ENCODE measurements at places on chromosomes 4 and X. TPM values are rescaled to one million over a fixed set of nuclear protein-coding genes. Genes with fewer than 3 reads are reported as not detected.

DNA sequence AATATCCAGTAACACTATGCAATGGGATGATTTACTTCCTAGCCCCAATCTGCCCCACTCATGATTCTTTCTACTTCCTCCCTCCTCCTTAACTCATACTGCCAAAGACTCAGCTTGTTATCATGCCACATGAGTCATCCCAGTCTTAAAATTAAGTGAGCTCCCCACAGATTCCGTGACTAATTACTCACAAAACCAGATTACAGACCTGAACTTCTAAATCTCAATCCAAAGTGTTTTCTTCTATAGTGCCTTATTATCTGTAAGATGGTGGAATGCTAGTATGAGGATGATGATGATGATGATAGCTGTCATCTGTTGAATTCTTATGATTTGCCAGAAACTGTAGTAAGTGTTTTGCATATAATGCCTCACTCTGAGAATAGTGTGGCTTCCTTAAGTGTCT lies 27.7 kb upstream of the GPC3 start:
- DNase-seq, result no peak

GRCh38 chr4:119238068-119238722 lies 25.7 kb downstream of the USP53 start:
- DNase-seq, result no peak

DNA sequence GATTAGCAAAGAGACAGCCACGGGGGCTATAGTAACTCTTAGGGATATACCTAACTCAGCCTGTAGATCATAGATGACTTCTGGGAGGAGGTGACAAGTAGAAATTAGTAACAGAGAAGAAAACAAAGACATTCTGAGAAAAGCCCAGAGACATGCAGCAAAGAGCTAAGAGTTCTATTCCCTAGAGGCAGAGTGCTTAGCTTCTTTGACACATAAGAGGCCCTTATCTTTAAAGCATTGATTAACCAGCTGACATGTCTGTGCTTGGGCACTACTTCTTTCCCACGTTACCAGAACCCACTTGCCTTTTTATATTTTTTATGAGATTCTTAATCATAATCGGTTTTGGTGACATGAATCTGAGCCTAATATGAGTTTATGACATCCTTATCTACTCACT lies 179.5 kb downstream of the GABRB1 start:
- DNase-seq, result no peak

DNA sequence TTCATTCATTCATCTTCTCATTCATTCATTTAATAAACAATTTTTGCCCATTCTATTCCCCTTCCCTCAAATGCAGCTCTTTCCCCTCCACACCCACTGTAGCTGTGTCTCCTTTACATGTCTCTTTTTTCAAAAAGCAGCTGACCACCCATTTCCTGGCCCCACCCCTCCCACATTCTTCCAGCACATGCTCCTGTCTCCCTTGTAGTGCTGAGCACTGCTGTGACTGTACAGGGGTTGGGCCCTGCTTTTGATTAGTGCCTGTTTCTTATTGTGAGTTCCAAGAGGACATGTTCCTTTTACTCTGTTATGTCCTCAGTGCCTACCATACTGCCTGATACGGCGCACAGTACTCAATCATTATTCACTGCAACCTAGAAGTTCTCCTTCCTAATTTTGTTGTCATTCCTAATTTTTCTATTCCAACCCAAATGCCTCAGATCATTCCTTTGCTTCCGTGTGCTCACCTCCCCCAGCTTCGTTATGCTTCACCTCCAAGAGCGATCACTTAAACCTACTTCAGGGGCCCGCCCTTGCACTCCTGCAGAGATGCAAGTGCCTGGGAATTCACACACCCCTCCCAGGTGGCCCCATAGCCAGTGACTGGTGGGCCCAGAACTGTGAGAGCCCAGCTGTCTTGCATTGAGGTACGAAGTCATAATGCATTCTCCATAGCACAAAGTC lies 152.2 kb downstream of the STK32B start:
- no peak for DNase-seq

DNA sequence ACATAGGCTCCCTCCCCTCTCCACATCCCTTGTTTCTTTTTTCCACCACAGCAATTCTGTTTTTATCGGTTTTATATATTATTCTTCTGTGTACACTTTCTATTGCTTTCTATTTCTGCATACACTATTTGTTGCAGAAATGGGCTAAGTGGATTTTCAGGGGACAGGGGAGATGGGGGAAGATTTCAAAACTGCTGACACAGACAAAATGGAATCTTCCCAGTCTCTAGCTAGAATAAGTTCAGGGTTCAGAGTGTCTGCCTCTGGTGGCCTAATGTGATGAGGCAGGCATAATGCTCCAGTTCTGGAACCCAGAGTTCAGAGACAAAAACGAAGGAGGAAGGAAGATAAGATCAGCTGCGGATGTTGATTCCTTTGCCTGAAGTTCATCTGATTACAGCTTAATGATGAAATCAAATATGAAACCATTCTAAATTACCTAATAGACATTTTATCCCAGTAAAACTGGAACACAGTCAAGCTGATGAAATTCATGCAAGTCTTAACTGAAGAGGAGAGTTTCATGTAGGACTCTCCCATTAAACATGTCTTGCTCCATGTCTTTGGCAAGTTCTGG lies 447.1 kb downstream of the AFF2 start:
- DNase-seq, result no peak

DNA sequence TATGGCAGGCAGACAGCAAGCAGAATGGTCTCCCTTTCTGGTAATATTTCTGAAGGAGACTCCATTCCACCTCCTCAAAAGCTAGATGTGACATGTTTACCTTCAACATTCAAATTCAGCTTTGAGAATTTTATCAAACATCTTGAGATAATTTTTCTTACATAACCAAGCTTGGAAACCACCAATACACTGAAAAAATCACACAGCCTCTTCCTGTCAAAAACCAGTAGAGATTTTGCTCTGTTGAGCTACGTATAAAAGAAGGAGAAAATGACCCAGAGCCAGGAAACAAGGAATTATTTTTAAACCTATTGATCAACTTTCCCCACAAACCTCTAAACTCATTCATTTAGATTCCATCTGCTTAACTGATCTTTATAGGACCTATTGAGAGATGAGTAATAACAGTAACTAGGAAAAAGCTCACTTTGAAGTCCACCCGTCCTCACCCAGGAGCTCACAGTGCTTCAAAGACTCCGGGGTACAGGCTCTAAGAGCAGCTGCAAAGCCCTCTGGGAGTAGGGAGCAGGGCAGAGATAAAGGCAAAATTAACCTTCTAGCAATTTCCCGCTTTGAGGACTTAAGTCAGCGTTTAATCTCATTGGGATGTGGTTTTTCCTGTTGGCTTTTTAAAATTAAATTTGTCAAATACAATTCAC lies 318.2 kb upstream of the RASGEF1B start:
- no peak for DNase-seq

GRCh38 chrX:37746951-37747350 lies 32.9 kb upstream of the CYBB start:
- no peak for DNase-seq

GRCh38 chr4:184792950-184793555 lies 32.7 kb downstream of the ACSL1 start:
- no peak for DNase-seq

GRCh38 chr4:119286377-119287002 lies 35.4 kb downstream of the FABP2 start:
- peak; percentile 36 for DNase-seq

GRCh38 chrX:45571453-45571852 lies 370.8 kb upstream of the DIPK2B start:
- no peak for DNase-seq

DNA sequence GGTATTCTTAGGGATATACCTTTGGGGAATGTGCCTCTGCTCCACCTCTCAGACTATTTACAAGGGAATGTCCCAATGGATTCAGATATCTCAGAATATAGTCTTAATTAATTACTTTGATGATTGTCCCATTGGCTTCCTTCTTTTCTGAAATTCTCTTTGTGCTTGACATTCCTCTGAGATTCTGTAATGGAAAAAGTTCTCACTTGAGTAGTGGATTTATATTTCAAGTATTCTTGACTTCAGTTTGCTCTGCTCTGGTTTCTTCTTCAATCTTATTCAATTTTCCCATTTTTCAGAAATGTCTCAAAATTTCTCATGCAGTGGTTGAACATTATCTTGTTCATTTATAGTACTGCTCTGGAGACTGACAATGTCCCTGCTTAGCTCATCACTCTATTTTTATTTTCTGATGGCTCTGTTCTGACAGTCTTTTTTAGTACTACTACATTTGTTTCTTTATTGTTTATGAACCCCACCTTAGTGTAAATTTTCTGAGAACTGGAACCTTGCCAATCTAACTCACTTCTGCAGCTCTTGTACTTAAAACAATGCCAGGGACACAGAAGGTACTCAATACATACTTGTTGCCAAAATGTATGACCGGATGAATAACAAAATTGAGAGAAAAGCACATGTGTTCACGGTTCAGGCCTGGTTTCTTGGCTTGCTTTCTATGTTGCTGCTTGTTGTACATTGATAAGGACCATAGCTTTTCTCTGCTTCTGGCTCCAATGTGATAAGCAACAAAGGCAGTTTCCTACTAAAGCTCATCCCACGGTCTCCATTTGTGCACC lies 471.7 kb downstream of the GASK1B start:
- DNase-seq, result no peak

GRCh38 chr4:6873792-6874461 lies 35.7 kb upstream of the TBC1D14 start:
- no peak for DNase-seq

DNA sequence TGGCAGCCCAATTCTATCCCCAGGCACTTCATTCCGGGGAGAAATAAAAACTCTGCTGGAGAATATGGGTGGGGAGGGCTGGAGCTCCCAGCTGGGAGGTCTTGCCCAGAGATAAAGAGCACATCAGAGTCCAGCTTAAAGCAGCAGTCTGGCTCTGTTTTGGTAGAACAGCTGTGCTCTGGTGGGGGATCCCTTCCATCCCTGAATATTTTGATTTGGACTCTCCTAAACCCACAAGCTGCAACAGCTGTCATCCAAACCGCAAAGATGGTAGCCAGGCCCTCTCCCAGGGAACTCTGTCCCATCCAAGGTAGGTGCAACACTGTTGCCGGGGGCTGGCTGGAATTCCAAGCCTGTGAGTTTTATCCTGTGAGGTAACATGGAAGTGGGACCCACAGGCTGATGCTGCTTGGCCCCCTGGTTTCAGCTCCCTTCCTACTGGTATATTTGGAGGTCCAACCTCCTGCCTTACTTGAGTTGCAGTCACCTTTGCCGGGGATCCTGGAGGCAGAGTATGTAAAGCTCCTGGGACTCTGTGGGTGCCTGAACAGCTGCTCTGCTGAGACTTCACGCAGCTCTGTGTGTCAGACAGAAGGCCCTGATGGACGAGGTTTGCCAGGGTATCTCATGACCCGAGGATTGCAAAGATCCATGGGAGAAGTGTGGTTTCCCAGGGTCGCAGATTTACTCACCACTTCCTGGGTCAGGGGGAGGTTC lies 203.5 kb upstream of the ITM2A start:
- DNase-seq, result no peak

DNA sequence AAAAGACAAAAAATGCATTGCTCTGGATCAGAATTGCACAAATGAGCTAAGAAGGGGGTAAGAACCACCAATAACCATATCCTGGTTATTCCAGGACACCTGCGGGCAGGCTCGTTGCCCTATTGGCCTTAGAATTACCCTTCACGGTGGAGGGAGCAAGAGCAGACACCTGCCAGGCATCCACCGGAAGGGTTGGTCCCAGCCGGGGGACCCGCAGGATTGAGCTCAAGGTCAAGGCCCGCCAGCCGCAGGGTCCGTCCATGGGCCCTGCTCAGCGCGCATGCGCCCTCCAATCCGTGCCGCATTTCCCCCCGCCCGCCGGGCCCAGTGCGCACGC lies 575 bp downstream of the SLC25A6 start:
- no peak for DNase-seq

DNA sequence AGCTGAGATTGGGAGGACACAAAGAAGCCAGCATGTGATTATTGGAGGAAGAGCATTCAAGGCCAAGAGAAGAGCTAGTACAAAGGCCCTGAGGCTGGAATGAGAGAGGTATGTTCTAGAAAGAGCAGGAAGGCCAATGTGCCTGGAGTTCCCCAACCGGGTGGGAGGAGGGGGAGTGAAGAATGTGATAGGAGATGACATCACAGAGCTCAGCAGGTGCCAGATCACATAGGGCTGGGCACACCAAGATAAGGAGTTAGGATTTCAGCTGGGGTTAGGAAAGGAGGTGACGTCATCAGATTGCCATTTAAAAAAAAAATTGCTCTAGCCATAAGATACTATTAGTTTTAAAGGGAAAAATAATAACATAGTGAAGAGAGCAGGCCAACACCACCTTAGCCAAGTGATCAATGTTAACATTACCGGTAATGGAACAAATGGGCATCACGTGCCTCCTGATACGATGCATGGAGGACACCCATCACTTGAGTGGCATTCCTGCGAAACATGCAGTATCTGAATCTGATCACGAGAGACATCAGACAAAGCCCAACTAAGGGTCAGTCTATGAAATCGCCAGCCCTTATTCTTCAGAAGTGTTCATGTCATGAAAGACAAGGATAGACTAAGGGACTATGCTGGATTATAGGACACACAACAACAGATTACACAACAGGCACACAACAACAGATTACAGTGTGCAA lies 344.3 kb downstream of the BCOR start:
- DNase-seq, result no peak

DNA sequence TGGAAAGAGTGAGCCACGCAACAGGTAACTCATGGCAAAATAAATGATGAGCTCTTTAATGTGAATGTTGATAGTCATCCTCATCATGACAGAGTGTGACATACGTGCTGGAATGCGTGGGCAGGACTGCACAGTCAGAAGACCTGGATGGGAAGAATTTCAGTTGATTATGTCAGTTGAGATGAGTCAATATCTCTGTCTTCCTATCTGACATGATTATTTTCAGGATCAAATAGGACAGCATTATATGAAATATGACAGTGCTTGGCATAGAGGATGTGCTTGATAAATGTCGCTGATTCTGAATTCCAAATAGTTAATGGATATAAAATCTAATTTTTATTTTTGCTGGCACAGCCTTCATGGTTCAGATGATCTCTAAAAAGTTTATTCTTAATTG lies 95.1 kb downstream of the IL15 start:
- DNase-seq, result no peak

DNA sequence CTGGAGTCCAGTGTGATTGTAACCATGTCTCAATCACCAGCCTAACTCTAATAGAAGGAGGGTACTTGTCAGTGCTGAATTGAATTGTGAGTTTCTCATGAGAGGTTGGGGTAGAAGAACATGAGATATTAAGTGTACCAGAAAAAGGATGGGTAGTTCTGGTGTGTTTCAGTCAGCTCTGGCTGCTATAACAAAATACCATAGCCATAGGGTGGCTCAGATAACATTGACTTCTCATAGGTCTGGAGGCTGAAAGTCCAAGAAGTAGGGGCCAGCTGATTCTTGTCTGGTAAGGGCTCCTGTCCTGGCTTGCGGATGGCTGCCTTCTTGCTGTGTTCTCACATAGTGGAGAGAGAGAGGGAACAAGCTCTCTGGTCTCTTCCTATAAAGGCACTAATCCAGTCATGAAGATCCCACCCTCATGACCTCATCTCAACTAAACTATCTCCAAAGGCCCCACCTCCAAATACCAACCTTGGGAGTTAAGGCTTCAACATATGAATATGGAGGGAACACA lies 35.6 kb upstream of the STX18 start:
- DNase-seq, result no peak

The ADRA2C gene
- 2.1 TPM for polyA plus RNA-seq

The MAGED4 gene
- polyA plus RNA-seq, result 29.4 TPM

The EDA2R gene
- polyA plus RNA-seq, result 8.9 TPM

The GSX2 gene
- polyA plus RNA-seq, result not detected

The NFXL1 gene
- 8.4 TPM for polyA plus RNA-seq

The GRSF1 gene
- polyA plus RNA-seq, result 181 TPM

The S100P gene
- polyA plus RNA-seq, result 0.67 TPM

The EMCN gene
- 28.4 TPM for polyA plus RNA-seq

The GAGE12J gene
- not detected for polyA plus RNA-seq

The PSAPL1 gene
- not detected for polyA plus RNA-seq

Measured in forelimb muscle (tissue), 1 donor.